Left lung (tissue), 14 donors: ENCODE measurements at places on chromosomes 6 and 20. TPM values are rescaled to one million over a fixed set of nuclear protein-coding genes. Genes with fewer than 3 reads are reported as not detected.

GRCh38 chr6:140237251-140237650, 862.8 kb upstream of the CITED2 start:
- no peak for DNase-seq

DNA sequence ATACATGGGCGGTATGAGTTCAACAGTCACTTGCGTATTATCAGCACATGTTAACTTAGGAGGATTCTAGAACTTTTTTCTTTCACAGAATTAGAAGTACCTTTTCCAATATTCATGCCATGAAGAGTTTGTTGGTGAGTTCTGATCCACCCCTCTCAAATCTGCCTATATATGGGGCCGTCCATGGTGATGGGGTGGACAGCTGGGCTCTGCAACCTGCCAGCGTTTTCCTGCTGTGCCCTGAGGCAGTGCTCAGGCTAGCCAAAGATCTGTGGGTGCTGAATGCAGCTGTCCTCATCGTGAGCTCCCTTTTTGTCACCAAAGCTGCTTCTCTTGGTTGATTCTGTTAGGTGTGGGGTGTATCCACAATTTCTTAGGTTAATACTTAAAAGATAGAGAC, 88.7 kb downstream of the THBS2 start:
- no peak for DNase-seq

GRCh38 chr6:79984261-79984660, 20.2 kb upstream of the TTK start:
- no peak for DNase-seq

DNA sequence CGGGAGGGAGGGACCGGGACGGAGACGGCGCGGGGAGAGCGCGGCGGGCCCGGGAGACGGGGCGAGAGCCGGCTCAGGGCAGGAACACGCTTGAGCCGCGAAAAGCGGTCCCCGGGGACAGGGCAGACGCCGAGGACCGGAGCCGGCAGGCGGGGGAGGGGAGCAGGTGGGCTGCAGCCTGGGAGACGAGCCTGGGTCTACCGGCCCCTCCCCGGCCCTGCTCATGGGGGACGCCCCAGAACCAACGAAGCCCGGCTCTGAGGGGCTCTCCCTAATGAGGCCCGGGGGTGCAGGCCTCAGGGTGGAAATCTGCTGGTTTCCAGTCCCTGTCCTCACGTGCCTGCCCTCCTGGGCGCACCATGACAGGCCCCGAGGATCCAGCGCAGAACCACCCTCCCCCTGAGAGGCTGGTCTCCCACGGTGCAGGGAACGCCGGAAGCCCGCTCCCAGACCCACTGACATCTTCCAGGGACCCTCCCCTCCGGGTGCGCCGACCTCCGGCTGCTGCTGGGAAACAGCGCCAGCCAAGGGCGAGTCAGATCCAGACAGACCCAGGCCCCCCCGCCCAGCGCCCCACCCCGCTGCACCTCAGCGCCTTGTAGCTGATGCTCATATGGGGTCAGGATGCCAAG, 571 bp upstream of the EEF1A2 start:
- no peak for DNase-seq

DNA sequence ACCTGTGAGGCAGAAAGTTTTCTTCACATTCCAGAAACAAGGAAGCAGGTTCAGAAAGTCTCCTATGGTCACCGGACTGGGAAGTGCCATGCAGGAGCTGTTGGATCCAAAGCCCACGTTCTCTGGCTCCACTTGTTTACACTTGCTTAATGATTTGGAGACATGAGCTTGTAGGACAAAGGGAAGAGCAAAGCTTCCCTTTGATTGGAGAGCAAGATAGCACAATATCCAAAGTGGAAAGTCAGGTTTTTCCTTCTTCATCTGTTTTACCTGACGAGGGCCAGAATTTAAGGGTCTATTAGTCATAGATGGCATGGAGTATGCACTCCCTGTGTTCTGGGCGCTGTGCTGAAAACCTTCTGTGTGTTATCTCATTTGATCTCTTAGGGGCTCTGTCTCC, 81.2 kb downstream of the PDE7B start:
- DNase-seq: no peak

- DNase-seq: no peak
Measured at GRCh38 chr6:150204705-150205472, 62.0 kb downstream of the PPP1R14C start.

The TNFRSF6B gene
- 3.5 TPM for polyA plus RNA-seq

The SMLR1 gene
- 0.14 TPM for polyA plus RNA-seq

The LY6G6C gene
- 0.46 TPM for polyA plus RNA-seq
